ENCODE measurements at places on chromosomes 11 and 22. TPM values are rescaled to one million over a fixed set of nuclear protein-coding genes. Genes with fewer than 3 reads are reported as not detected.
A peak's percentile ranks its signal among the peaks of the same experiment; 100 is the strongest.

DNA sequence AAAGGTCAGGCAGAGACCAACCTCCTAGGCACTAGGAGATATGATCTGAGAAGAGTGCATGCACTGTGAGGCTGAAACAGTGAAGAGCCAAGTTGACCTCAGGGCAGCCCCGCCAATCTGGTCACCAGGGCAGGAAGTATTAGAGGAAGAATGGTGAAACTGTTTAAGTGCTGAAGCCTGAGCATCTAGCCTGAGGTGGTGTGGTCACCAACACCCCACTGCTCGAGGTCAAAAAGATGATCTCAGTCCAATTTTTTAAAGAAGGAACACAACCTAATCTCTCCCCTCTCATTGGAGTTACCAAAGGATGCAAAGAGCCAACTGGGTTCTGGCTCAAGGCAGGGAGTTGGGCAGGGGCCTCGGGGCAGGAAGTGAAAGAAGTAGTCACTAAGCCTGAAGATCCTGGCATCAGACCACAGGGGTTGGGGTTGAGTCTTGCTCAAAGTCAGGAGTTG is 4.0 kb downstream of the APBB1 start:
- peak; percentile 71 for DNase-seq

DNA sequence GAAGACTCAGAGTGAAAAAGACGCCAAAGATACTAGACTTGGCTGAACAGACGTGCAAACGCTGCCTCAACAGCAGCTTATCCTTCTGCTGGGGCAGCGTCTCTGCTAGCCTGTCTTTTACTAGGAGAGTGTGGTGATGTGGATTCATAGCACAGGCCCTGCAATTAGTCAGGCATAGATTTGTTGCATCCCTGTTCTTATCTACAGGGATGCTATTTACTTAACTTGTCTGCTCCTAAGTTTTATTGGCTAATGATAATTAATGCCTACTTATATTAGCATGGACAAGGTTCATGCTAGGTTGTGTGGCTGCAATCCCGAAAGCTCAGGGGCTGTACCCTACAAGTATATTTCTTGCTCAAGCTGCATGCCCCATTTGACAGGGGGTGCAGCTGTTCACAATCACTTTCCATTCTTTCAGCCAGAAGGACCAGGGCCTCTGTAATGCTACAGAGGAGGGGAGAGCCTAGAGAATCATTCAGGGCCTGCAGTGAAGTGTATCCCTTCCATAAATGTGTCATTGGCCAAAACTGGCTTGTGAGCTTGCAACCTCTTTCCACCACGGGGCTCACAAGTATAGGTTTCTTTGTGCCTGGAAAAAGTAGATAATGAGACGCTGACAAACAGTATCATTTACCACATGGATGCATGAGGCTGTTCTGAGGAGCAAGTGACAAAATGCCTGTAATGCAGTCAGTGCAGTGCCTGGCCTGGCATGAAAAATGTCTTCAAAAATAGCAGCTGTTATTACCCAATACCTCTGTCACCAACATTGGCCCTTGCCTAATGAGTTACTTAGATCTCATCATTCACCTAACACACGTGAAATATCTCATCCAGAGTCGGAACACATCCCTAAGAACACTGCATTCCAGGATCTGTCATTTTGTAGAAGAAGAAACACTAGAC is 685.8 kb upstream of the API5 start:
- DNase-seq = no peak

GRCh38 chr11:57085611-57086010 is 96.1 kb upstream of the LRRC55 start:
- no peak for DNase-seq

- DNase-seq = no peak
Measured at GRCh38 chr11:24828938-24829605, 332.2 kb downstream of the LUZP2 start.

GRCh38 chr22:26134654-26135330 is 34.5 kb upstream of the SEZ6L start:
- no peak for DNase-seq

DNA sequence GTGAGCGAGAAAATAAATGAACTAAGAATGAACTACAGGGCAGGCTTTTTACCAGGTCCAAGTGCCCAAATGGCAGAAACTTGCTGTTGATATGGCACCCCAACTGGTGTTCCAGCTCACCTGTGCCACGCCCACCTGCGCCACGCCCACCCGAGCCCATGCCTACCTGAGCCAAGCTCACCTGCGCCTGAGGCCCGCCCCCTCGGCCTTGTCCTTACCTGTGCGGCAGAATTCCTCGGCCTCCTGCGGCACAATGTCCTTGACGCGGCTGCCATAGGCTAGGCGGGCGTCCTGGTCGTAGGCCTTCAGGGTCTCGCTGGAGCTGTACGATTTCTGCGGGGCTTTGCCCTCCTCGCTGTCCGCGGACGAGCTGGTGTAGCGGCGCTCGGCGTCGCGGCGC is 371.3 kb downstream of the TENM4 start:
- DNase-seq = no peak

DNA sequence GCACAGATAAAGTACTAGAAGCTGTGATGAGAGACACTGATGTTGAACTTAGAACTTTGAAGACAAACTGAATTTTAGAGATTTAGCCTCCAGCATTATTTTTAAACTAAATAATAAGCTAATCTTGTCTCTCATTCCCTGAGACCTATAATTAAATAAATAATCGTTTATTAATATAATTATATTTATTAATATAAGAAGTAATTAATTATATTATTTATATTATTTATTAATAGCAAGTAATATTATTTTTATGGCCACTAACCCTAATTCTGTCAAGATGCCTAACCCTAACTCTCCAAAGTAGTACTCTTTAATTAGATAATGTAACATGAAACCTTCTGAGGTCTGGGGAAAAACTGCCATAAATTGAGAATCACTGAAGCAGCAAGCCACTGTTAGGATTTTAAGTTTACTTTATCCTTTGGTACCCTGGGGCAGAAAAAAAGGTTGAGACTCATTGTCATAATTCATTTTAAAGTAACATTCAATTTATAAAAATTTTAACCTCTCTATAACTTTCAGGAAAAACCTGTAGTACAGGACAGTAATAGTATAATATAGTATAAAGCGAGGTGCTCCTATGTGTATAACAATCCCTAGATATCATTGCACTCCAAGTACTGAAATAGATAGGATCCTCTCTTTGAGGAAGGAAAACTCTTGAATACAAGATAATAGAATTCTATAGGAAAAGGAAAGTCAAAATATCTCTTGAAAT is 85.4 kb downstream of the TTC28 start:
- DNase-seq = no peak

The MYO7A gene
- not detected for total RNA-seq

The RTN4RL2 gene
- 0.23 TPM for total RNA-seq

DNA sequence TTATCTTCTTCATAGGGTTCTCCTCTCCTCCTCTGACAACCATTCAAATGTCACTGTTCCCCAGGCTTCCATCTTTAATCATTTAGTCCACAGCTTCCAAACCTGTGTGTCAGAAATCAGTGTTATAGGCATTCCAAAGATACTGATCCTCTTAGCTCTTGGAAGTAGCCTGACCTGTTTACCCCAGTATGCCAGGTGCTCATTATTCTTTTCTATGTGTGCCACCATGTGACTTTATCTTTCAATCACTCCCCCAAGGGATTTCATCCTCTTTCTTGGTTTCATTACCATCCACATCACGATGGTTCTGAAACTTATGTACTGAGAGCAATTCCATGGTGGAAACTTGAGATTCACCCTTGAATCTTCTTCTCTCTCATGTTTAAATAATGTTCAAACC is 7.6 kb downstream of the POU2AF2 start:
- peak; percentile 2 for DNase-seq

- peak; percentile 66 for DNase-seq
Measured at GRCh38 chr11:61963282-61964057, 4.0 kb downstream of the FTH1 start.
